CD4-positive, alpha-beta T cell (primary cell): ENCODE measurements at places on chromosomes 12 and 14. TPM values are rescaled to one million over a fixed set of nuclear protein-coding genes. Genes with fewer than 3 reads are reported as not detected.

- DNase-seq: no peak
These were observed 20.8 kb upstream of the AMN start for GRCh38 chr14:102901633-102902032.

- peak; percentile 33 for DNase-seq
These were observed 74.3 kb upstream of the ARID2 start for GRCh38 chr12:45655186-45655585.

The RNF10 gene
- total RNA-seq: 446 TPM

DNA sequence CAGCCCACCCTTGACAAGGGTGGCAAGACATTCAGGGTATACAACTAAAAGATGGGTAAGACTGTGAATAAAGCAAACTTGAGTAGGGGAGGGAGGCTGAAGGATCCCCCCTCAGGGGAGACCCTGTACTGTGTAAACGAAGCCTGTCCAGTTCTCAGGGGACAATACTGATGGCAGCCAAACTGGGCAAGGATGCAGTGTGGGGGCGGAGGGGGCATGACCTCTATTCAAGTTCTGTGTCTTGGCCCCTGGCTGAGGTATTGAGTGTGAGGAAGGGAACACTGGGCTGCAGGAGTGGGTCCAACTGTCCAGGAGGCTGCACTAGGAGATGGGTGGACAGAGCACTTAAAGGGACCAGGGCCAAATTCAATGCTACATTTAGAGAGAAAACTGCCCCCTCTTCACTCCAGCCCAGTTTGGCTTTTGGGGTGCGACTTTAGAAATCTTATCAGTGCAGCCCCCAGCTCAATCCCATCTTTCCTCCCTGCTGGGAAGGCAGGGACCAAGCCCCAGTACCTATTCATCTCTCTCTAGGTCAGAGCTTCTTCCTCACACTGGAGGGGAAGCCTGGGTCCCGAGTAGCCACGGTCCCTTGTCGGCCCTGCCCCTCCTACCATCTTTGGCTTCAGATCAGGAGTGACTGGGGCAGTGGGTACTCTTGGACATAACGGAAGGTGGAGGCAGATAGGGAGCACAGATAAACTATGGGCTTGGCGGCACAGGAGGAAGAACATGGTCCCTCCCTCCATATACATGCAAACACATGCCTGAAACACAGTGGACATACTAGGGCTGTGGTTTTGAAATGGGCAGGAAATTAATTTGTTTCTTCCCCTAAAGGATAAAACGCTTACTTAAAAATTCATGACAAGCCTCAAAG is 11.8 kb downstream of the SLC39A5 start:
- no peak for DNase-seq

- DNase-seq: no peak
These were observed 167.6 kb downstream of the ANO2 start for GRCh38 chr12:5777451-5777850.

The NPAS3 gene
- total RNA-seq: not detected

DNA sequence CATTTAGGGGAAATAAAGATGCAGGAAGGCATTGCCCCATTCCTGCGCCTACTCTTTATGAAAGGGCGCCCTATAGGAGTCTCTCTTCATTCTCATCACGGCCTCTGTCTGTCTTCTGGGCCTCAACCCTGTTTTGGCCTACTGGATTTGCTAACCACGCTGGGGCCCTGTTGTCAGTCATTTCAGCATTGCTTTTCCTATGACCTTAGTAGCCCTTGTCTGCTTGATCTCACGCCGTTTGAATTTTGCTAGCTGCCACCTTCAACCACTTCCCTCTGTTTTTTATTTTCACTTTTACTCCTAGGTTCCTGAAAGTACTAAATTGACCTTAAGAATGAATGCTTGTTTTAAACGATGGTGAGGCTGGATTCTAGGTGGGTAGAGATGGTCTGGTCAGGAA is 139.0 kb downstream of the SYNE2 start:
- DNase-seq: no peak

DNA sequence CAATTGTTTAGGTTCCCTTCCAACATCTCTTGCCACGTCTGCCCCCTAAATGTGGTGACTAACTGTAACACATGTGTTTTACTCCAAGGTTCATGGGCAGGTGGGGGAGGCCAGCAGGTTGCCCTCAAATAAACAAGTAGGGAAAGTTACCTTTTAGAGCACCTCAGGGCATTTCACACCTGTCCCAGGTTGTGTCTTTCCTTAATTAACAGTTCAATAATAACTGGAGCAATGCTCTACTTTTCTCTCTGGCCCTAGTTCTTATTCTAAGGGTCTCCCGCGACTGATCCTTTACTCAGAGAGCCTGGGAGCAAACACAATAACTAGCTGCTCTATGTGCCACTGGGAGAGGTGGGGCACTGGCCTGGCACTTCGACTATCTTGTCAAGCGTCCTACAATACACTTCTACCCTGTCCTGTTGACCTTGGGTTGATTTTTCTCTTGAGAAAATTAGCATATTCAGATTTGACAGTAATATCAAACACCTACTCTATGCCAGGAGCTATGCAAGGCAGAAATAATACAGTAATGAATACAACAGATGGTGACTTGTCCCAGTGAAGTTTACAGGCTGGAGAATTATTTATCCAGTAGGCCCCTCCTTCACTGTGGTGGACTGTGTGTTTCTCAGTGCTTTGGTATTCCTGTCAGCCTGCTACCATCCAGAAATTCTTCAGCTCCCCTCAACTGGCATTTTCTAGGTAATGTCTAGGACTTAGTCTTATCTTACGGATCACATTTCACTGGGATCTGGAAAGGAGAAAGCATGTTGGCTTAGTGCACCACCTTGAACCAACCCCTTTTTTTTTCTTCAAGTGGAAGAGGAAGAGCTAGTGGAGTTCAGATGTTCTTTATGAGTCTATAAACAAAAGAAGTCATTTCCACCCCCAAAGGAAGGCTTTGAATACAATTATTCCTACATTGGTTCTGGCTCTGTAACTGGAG is 202.6 kb downstream of the CRADD start:
- DNase-seq: no peak

GRCh38 chr14:94710731-94711130 is 59.2 kb downstream of the GSC start:
- DNase-seq: no peak

The IFNG-AS1 gene
- 1.1 TPM for total RNA-seq

DNA sequence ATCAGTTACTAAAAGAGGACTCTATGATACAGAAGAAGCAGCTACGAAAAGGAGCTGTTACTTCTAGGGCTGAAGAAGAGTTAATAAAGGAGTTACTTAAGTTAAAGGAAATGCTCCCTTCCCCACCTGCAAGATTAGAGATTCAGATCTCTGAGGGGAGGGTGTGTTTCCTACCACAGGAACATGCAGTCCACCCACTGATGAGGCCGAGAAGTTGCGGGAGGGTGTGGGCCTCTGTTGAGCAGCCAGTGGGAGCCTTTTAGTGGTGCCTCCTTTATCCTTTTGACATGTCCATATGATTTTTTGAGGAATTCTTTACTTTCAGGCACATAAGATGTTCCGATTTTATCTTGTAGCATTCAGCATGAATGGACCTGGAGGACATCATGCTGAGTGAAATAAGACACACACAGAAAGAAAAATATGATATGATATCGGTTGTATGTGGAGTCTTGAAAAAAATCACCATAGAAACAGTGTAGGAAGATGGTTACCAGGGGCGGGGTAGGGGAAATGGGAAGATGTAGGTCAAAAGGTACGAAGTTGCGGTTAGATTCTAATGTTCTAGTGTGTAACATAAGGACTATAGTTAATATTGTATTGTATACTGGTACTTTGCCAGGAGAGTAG is 4.4 kb upstream of the M6PR start:
- peak; percentile 45 for DNase-seq

DNA sequence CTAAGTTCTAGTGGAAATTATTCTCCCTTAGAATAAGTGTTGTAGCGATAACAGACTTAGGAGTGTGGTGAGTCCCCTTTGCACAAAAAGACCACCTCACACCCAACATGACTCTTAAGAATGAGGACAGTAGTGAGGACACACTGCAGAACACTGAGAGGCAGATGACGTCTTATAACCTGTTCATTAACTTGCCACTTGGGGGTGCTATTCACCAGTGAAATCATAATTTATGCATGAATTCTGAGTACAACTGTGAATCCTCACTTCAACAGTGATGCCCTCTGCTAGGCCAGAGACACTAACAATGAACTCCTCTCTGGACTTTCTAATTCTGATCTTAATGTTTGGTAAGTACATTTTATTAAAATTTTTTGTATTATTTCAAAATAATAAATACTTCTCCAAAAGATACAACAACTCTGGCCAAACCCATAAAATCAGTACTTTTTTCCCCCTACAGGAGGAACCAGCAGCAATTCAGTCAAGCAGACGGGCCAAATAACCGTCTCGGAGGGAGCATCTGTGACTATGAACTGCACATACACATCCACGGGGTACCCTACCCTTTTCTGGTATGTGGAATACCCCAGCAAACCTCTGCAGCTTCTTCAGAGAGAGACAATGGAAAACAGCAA is 274.7 kb downstream of the DAD1 start:
- DNase-seq: no peak

- DNase-seq: no peak
These were observed 79.6 kb downstream of the CCDC91 start for GRCh38 chr12:28269851-28270250.

The SIX4 gene
- not detected for total RNA-seq

DNA sequence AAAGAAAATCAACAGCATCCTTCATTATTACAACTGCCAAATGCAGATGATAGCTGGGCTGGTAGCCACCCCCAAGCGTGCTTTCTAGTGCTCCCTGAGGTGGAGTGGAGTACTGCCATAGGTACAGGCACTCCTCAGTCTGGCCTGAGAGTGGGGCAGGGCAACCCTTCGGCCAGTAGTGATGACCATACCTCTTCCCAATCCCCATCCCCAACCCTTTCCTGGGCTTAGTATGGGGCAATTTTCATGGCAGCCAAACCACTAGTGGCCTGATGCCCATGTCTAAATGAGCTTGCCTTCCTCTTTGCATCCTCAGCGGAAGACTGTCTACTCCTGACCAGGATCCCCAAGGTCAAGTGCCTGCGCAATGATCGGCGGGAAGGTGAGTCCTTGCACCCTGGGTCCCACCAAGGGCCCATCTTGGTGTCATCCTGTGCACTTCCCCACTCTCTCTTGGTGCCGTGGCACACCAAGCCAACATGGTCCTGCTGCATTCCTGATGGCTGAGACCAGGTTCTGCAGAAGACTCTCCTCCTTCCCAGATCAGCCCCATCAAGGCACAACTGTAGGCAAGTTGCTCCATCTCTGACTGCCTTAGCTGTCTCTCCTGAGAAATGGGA is 65.8 kb downstream of the GALNT16 start:
- DNase-seq: no peak

The SDS gene
- total RNA-seq: not detected

- no peak for DNase-seq
These were observed 30.4 kb upstream of the GZMB start for GRCh38 chr14:24664366-24664765.

DNA sequence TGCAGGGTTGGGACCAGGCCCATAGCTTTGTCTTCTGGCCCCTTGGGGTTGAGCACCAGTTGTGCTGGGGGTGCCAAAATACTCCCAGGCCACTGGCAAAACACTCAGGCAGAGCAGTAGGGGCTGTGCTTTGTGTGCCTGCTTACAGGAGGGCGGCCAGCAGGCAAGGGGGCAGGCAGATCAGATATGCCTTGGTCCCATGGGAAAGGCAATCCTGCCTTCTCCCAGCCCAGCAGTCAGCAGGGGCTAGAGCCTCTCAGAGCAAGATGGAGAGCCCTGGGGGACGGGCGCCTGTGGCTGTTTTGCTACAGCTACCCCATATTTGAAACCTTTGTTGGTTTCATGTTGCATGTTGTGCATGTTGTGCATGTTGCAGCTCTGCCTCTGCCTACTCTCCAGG is 36.2 kb upstream of the TMX1 start:
- no peak for DNase-seq

The TGFB3 gene
- 11.8 TPM for total RNA-seq
